ENCODE measurements at places on chromosomes 11 and 22.

DNA sequence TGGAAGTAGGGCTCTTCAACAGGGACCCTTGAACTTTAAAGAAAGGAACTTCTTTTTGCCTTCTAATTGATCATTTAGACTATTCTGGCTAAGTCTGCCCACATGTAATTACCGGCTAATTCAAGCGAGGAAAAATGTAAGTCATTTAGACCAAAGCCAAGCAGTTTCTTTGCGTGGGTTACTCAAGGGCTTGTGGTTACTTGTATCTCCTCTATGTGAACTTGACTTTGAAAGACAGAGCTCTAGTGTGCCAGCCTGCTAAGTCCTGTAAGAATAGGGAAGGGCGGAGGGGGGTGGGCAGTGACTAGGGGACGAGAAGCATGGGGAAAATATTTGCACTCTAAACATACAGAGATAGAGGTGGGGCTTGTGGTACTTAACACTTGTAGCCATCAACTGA, 145.2 kb upstream of the TEAD1 start:
- DNase-seq = peak; percentile 24

DNA sequence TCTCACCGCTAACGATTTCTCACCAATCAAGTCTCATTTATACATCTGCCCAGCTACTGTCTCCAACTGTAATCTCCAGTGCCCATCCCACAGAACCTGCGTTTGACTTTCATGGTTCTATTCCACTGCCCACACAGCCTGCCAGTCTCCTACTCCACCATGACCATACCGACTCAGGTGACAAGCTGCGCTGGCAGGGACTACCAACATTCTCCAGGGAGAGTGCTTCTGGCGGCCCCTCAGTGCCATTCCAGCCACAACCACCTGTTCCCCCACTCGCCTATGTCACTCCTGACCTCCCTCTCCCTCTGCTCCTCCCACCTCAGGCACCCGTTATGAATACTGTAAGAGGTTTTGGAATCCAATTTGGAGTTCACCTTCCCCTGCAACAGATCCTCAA, 108.5 kb upstream of the BID start:
- no peak for DNase-seq

- DNase-seq = no peak
Measured at GRCh38 chr11:84526250-84526649, 1100.9 kb downstream of the DLG2 start.

DNA sequence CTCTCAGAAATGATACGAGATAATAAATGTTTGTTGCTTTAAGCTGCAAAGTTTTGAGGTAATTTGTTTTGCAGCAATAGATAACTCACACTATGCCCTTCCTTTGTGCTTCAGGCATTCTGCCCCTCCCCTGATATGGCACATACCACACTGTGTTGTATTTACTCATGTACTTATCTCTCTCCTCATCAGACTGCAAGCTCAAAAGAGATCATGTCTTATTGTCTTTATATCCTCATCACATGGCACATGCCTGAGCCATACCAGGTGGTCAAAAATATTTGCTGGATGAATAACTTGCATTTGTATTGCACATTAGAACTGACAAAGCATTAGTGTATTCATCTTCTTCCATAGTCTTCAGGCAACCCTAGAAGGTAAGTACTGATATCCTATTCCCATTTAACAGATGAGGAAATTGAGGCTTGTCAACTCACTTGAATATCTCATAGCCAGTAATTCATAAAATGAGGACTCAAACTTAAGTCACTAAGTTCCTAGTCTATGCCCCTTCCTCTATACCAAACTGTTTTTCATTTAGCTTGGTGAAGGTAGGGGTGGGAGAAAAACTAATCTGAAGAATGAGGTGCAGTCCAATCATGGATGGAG, 83.9 kb upstream of the EED start:
- peak; percentile 20 for DNase-seq

Data from NCI-H82 (cell line).